NCI-H2029 (cell line): ENCODE measurements at places on chromosomes 6 and 20.
A peak's percentile ranks its signal among the peaks of the same experiment; 100 is the strongest.

- no peak for DNase-seq
Observed at GRCh38 chr20:31868853-31869672, 1.3 kb downstream of the DUSP15 start.

GRCh38 chr20:4809707-4810106, 88.0 kb downstream of the PRND start:
- no peak for DNase-seq

DNA sequence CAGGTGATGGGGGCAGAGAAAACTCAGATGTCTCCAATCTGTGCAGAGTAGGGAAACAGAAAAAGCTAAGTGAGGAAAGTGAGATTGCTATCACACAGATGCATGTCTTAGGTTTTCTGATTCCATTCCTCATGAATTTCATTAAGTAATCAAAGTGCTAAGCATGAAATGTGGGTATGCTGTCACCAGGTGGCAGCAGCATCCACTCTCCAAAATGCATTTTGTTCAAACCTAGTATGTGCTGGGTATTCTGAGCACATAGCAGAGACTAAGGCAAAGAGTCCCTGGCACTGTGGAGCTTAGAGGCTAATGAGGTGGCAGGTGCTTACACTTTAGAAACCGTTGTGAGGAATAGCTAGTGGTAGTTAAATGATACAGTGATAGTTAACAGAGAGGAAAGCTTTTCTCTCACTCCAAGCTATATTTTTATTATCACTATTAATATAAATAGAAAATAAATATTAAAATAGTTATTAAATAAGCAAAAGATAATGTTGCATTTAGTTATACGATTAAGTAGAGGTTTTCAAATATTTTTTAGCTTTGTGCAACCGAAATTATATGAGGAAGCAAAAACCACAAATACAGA, 179.5 kb downstream of the CDH26 start:
- peak; percentile 76 for DNase-seq

- DNase-seq: peak; percentile 97
Observed at GRCh38 chr6:36682328-36683144, 4.0 kb downstream of the CDKN1A start.

DNA sequence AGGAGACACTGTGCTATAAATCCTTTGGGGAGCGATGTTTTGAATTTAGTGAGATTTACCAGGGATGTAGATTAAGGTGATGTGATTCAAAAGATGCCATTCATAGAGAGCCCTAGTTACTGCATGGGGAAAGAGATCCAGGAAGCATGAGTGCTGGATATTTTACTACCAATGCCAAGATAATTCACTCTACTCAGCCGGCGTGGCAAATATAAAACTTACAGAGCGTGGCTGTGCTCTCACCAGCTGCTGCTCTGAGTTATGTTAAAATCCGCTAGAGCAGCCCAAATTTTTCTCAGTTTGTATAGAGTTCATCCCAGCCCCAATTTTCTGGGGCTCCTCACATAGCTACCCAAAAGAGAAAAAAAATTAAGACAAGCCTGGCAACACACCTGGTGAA, 48.6 kb downstream of the BFSP1 start:
- DNase-seq: no peak

DNA sequence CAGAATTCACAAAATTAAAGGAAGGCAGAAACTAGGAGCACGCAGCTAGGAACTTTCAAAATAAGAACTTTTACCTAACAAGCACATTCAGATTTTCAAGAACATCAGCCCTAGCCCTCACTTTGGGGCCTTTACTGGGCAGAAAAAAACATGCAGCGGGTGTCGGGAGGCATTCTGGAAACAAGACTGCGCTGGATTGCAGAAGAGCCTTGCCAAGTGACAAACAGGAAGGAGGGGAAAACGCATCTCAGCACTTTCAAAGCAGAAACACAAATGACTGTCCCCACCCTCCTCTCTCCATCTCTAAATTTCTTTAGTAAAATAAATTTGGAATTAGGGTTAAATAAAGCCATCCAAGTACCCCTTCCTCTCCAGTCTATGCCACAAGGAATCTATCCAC, 74.6 kb upstream of the RREB1 start:
- no peak for DNase-seq

DNA sequence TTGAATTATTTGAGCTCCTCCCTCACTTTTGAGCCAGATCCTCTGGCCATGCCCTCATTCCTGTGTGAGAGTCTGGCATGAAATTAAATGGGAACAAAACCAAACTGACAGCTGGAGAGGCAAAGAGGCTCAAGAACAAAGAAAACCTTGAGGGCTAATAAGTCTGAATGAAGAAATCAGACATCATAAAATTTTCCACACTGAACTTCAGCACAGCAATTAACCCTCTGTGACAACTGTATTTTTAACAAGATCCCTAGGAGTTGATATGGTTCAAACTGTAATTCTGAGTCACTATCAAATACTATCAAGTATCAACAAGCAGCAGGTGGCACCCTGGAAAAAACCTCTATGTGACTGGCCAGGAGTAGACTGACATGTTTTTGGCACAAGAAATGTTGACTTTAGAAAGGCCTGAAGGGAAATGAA, 109.4 kb upstream of the EMILIN3 start:
- peak; percentile 70 for DNase-seq

GRCh38 chr20:45823949-45824835, 2.9 kb downstream of the TNNC2 start:
- DNase-seq: peak; percentile 58

DNA sequence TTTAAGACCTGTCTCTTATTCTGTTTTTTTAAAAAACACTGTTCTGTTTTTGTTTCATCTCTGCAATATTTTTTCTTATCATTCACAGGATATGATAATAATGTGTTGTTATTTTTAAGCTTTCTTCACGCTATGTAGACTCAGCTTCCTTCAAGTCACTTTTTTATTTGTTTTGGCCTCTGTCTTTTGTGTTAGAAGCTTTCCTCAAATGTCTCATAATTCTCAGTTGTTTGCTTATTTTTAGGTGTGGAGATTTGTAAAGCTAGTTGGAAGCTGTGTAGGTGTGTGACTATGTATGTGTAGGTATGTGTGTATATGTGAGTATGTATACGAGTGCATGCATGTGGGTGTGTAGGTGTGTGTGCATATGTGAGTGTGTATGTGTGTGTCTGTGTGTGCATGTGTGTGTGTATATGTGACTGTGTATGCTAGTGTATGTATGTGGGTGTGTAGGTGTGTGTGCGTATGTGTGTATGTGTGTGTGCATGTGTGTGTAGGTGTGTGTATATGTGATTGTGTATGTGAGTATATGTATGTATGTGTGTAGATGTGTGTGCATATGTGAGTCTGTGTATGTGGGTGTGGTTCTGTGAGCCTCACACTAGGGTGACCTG, 16.3 kb upstream of the VEGFA start:
- DNase-seq: no peak

DNA sequence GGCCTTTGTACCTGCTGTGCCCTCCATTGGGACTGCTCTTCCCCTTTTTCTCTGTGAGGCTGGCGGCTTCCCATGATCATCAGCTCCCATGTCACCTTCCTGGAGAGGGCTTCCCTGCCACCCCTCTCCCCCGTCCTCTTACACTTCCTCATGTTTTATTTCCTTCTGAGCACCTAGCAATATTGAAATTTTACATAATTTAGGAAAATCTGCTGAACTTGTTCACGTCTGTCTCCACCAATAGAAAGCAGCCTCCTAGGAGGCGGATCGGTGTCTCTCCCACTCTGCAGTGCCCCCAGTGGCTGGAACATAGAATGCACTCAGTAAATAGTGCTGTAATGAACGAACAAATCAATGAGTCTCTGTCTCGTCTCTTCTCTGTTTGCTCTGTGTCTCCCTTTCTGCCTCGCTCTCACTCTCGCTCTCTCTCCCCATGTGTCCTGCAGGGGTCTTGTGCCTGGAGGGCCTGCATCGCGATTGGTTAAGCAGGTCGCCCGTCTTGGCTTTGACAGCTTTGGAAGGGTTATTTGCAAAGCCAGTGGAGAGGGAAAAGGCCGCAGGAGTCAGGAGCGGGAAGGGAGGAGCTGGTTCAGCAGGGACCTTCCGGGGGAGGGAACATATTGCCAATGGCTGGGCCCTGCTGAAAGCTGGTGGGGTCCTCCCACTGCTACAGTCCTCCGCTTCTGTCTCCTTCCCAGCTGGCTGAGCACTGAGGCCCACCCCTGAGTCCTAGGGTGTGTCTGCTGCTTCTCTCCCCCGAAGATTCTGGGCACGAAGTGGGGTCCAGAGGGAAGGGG, 12.1 kb upstream of the OCSTAMP start:
- DNase-seq: peak; percentile 86

DNA sequence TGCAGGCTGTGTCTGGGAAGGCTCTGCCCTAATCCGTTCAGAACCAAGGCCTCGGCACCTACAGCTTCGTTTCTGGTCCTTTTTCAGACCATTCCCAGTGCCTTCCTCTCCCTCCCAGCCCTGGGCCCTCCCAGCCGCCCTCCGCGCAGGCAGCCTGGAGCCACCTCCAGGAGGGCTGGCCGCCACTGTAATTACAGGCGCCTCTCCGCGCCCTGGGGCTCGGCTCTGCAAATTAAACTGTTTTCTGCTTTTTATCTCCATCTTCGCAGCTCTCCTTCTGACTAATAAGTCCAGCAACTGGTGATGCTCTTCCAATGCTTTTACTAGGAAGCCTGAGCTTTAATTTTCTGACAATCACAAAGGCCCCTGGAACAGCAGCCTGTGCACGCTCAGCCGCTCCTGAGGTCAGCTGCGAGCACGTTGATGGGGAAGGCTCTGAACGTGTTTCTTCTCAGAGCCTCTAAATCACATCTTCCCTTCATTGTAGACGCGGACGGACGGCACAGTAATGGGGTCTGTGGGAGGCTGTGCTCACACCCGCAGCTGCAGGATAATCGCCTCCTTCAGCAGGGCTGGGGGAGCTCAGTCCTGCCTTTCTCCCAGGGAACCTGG, 194.6 kb downstream of the DLL1 start:
- DNase-seq: no peak

GRCh38 chr20:23039885-23040508, 4.9 kb downstream of the SSTR4 start:
- no peak for DNase-seq

DNA sequence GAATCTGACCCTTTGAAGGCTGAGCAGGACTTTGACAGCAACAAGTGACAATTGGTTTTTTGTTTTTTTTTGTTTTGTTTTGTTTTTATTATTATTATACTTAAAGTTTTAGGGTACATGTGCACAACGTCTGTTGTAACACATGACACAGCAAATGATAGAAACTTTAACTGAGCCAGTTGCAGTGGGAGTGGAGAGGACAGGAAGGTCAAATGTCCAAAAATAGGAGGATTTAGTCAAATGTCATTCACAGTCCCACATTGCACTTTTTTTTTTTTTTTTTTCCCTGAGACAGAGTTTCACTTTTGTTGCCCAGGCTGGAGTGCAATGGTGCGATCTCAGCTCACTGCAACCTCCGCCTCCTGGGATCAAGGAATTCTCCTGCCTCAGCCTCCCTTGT, 223.0 kb downstream of the HIVEP2 start:
- no peak for DNase-seq

DNA sequence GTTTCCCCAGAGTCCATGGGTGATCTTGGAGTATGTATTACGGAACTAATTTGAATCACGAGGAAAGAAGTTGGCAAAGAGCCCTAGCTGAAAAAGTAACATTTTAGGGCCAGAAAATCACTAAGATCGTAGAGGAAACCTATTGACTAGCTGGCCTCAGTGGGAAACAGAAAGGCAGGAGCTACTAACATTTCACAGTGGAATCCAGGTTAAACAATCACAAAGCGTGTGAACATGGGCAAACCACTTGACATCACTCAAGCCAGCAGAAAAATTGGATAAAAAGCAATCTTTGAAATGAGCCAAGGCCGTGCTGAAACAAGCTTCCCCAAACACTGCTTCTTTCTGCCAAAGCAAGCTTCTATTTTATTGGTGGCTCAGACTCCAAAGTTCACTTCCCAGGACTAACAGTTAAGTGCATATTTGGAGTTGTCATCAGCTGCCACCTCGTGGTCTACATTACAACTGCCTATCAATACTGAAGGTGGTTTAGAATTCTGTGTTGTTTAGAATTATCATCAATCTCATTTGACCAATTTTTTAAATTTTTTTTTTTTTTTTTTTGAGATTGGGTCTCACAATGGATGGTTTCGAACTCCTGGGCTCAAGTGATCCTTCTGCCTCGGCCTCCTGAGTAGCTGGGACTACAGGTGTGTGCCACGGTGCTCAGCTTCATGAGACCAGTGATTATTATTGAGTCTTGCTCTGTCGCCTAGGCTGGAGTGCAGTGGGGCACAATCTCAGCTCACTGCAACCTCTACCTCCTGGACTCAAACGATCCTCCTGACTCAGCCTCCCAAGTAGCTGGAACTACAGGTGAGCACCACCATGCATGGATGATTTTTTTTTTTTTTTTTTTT, 10.6 kb downstream of the RPS10 start:
- peak; percentile 38 for DNase-seq

DNA sequence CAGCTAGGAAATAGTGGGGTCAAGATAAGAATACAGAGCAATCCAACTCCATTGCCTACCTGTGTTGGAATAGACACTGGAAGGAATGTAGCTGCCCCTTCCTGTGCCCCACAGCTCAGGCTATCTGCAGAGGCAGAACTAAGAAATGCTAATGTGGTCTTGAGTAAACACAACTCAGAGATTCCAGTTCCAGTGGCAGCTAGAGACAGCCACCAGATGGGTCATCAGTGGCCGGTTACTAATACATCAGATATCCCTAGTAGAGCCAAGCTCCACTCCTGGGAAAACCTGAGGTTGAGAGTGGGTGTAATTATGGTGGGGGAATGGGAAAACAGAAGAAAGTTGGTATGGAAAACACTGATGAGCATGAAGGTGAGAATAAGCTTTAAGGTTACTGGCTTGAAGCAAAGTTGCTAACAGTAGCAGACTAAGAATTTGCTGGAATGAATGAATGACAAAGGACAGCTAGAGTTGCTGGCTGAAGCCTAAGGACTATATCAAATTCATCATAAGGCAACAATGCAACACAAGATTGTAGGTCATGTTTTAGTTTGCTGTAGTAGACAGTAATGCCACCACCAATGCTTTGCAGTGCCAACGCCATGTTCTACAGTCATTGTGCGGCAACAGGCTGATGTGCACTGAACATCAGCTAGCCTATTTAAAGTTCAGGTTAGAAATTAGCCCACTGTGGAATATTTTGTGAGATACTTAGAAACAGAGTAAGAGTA, 28.3 kb upstream of the FAM83C start:
- DNase-seq: no peak

GRCh38 chr6:34646714-34647113, 49.9 kb downstream of the ILRUN start:
- no peak for DNase-seq

GRCh38 chr6:40852779-40853373, 186.1 kb downstream of the UNC5CL start:
- no peak for DNase-seq
